ENCODE measurements at places on chromosomes 12 and 14.

- no peak for DNase-seq
Measured at GRCh38 chr14:64601571-64601970, 51.8 kb downstream of the PPP1R36 start.

GRCh38 chr12:105171691-105172436, 64.1 kb downstream of the APPL2 start:
- DNase-seq = no peak

DNA sequence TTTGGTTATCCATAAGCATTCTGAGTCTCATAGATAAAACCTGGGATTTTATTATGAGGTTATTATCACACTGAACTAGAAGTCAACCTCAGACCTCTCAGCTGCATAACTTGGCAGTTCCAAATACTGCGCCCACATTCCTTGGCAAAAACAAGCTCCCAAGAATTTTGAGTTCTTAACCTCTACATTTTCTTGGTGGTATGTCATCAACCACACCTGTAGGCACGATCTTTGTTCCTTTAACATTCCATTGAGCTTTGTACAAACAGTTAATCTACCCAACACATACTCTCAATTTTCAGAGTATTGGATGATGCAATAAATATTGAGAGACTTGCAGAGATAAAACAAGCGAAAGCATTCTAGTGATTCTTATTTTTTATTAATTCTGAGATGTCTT, 371.8 kb upstream of the PRICKLE1 start:
- no peak for DNase-seq

- no peak for DNase-seq
Measured at GRCh38 chr12:129670256-129670920, 233.4 kb downstream of the TMEM132D start.

DNA sequence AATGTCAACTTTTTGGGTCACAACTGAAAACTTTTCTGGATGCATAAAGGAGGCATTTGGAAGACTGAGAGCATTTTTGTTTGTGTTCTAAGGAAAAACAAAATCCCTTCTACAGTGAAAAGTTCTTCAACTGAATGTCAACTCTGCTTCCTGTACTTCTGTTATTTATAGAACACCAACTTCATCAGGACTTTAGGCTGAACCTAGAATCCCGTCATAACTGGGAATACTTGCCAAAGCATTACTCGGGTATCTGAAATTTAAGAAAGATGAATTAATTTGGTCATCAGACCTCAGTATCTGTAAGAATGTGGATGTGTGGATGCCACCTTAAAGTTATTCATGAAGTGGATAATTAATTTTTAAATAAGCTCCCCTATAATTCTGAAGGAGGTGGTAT, 73.2 kb downstream of the FERMT2 start:
- DNase-seq = no peak

DNA sequence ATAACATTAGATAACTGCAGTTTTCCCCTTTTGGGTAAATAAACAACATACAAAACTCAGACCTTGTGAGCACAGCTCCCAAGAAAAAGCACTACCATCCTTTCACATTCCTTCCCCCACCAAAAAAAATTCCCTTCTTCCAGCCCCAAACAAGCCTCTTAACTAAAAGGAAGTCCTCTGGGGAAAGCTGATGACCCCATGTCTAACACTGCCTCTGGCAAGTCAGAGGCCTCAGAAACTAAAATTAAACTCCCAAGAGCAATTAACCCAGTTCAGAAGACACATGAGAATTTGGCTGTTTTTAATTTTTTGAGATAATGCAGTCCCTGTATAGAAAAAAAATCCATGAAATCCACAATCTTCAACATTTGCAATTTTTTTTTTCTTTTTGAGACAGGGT, 127.7 kb downstream of the SPTSSA start:
- DNase-seq = no peak

- DNase-seq = no peak
Measured at GRCh38 chr12:65593239-65593701, 231.0 kb upstream of the HMGA2 start.

GRCh38 chr14:51500776-51501175, 150.9 kb upstream of the FRMD6 start:
- DNase-seq = no peak

- DNase-seq = no peak
Measured at GRCh38 chr12:45565590-45565989, 163.9 kb upstream of the ARID2 start.
